ENCODE measurements at places on chromosomes 3 and 15.

- no peak for DNase-seq
Observed at GRCh38 chr3:190182418-190183043, 61.8 kb upstream of the P3H2 start.

DNA sequence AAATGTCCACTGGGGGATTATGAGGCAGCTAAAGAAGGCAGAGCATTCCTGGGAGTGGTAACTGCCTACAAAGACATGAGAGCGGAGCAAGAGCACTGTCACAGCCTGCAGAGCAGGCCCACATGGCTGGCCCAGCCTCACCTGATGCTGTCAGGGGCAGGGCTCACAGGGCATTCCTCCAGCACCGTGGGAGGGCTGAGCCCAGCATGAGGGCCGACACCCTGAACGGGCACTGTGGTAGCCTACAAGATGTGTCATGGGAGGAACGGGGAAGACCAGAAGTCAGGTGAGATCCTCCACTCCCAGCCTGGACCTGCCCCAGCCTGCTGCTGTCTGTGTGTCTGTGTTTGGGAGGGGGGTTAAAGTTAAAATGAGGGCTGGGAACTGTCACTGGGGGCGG, 30.1 kb downstream of the CCDC12 start:
- no peak for DNase-seq

GRCh38 chr3:70179111-70179510, 133.3 kb downstream of the MDFIC2 start:
- no peak for DNase-seq

GRCh38 chr3:45775571-45776300, 20.6 kb downstream of the SLC6A20 start:
- DNase-seq: no peak

GRCh38 chr3:64650715-64651114, 37.1 kb downstream of the ADAMTS9 start:
- DNase-seq: no peak

DNA sequence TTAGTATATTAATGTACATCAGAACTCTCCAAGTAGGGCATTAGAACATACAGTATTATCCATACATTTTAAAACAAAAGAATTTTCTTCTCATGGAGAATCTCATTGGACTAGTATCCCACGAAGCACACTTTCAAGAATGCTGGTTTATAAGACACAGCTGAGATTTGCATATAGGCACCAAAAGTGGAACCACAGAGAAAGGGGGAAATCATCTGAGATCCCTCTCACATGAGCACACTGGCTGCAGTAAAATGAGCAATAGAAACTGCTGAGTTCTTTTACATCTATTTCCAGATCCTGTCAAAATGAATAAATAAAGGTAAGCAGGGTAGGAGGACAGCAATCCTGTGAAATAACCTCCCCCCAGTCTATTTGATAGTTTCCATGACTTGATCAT, 665.3 kb downstream of the FHIT start:
- DNase-seq: no peak

- no peak for DNase-seq
Observed at GRCh38 chr15:66578286-66578875, 12.6 kb upstream of the LCTL start.

GRCh38 chr15:85336880-85337279, 43.5 kb upstream of the AKAP13 start:
- DNase-seq: no peak

GRCh38 chr3:174132006-174132405, 727.1 kb upstream of the NAALADL2 start:
- no peak for DNase-seq

DNA sequence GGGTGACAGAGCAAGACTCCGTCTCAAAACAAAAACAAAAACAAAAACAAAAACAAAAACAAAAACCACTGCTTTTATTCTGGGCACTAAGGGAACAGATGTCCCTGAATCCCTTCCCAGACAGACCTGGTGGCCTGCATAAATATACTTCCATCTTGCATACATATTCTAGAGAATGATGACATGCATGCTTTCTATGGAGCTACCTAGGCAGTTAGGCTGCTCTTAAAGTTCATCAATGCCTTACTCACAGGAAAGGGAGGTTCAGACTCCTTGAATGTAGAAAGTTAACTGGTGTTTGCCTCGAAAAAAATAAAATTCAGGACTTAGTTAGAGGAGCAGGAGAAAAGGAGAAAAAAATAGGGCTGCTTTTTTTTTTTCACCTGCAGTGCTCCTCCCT, 72.6 kb downstream of the C3orf38 start:
- DNase-seq: no peak

DNA sequence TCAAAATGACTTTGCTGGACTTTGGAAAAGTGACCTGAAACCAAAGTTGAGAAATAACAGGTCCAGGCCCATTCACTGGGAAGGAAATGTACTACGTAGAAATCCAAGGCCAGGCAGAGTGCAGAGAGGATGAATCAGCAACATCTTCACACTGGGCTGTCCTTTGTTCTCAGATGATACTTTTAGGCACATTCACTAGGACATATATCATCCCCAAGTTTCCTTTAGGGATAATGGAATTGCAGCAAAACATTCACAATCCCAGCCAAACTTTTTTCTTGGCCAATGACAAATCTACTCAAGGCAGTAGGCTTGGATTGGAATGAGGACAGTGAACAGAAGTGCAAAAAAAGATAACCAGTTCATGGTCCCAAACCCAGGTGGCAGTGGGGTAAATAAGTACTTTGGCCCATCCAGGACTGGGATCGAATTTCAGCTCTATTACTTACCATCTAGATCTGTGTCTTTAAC, 75.1 kb downstream of the CLDN11 start:
- no peak for DNase-seq

Measured in stimulated activated CD8-positive, alpha-beta memory T cell treated with anti-CD3 and anti-CD28 coated beads, Interleukin-4, amount 100 ng/mL, for 1 hour (primary cell).